ENCODE measurements at places on chromosomes 12 and 14.

DNA sequence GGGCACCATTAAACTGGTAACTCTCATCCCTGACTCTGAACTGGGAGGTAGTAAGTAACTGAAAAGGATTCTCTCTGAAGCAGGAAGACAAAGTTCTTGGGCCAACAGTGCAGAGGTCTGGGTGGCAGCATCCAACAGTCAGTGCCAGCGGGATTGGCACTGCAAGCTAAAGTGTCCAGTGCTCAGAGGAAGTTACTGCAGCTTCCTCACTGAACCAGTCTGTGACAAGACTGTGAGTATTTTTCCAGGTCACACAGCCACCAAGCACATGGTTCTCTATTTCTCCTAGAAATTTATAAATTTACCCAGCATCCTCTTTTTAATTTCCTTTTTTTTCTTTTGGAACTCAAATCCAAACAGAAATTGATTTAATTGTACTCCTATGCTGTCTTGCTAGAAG lies 81.6 kb upstream of the FAR2 start:
- DNase-seq: no peak

DNA sequence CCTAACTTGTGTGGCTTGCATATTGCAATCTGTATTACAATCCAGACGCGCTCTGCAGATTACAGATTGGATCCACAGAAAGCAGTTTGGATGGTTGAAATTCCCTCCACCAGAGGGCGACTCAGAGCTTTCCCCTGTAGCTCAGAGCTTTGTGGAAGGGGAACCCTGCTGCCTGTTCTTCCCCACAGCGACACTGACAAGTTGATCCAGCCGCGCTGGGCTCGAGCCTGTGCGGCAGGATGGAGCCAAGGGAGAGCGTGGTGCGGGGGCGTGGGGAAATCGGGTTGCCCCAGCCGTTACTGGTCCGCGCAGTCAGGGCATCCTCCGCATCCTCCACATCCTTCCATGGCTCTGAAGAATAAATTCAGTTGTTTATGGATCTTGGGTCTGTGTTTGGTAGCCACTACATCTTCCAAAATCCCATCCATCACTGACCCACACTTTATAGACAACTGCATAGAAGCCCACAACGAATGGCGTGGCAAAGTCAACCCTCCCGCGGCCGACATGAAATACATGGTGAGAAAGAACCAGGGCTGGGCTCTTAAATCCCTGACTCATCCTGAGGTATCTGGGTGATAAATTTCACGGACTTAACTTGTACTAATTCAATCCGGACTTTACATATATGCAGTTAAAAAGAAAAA lies at the start of gene GLIPR1L1:
Gene GLIPR1L1, plus strand, starts transcription at position 287 of the 647 bp plus-strand sequence. Its CDS starts 59 bp downstream, at position 346.
- DNase-seq: peak; percentile 83

DNA sequence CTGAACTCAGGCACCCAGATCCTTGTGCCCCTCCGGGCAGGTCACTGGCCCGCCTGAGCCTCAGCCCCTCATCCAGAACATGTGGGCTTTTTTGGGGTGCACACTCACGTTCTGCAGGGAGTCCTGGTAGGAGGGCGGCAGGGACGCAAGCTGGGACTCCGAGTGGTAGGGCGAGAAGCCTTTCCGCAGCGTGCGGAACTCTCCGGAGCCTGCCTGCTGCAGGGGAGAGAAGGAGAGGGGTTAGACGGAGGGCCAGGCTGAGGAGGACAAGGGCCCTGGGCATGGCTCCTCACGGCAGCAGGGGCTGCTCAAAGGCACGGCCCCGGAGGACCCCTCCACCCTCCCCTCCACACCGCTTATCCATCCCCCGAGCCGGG lies 40.8 kb downstream of the CCNK start:
- DNase-seq: no peak

- DNase-seq: no peak
Observed at GRCh38 chr14:58739674-58740073, 101.9 kb downstream of the DACT1 start.

GRCh38 chr14:92678766-92679165 lies 69.7 kb downstream of the LGMN start:
- no peak for DNase-seq

GRCh38 chr14:56117765-56118610 lies at the start of gene PELI2:
Gene PELI2, plus strand, starts transcription at chr14:56118411. Its CDS starts 250 bp downstream, at chr14:56118661.
- DNase-seq: peak; percentile 71

GRCh38 chr12:6929466-6930452 lies 2.0 kb downstream of the ATN1 start:
- no peak for DNase-seq

DNA sequence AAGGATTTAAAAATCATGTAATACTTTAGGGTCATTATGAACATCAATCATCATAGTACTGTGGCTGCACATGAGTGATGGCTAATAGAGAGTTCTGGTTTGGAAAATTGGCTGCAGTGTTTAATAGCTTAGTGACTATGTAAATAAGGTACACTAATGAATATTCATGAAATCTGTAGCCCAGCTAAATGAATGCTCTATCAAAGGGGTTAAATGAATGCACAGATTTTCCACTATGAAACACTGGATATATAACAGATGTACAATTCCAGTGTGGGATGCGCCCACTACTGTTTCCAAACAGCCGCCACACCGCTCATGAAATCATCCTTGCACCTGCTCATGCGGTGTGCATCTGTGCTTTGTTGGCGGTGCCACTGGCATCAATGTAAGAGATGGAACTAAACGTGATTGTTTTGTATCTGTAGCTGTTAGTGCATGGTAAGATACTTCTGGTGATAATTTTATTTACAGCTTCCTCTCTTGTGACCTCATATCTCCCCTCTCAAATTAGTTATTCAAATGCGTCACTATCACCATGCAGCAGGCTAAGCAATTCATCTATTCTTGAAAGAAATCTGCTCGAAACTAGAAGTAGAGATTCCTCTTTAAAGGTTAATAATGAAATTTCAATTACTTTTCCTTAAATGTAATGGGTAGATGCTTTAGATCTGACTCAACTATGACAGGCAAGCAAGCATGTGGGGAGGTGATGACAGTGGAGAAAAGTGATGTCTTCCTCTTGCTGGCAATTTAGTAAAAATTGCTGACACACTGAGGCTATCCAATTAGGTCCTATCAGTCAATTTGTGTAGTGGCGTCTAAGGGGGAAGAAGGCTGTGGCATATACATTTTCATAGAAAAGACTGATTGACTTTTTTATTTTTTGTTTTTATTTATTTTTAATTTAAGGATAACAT lies 433.6 kb downstream of the AEBP2 start:
- no peak for DNase-seq
